ENCODE measurements at places on chromosomes 12 and 14. TPM values are rescaled to one million over a fixed set of nuclear protein-coding genes. Genes with fewer than 3 reads are reported as not detected.

Gene GLIPR1L2
- not detected for total RNA-seq

Gene DAO
- not detected for total RNA-seq

Gene TAS2R7
- not detected for total RNA-seq

Gene GSG1
- not detected for total RNA-seq

Gene TGM1
- 3.9 TPM for total RNA-seq

Gene BCL2L14
- total RNA-seq: not detected

- no peak overlapping the region for H3K4me3 ChIP-seq
- H3K36me3 ChIP-seq: no peaks in the 10 kb centered on the region
- H3K27ac ChIP-seq: no peak overlapping the region
- H3K27me3 ChIP-seq: no peaks in the 10 kb centered on the region
- peaks cover 6% of the 10 kb centered on the region for H3K4me1 ChIP-seq
Observed at GRCh38 chr12:19904819-19905218, 463.5 kb upstream of the PDE3A start.

DNA sequence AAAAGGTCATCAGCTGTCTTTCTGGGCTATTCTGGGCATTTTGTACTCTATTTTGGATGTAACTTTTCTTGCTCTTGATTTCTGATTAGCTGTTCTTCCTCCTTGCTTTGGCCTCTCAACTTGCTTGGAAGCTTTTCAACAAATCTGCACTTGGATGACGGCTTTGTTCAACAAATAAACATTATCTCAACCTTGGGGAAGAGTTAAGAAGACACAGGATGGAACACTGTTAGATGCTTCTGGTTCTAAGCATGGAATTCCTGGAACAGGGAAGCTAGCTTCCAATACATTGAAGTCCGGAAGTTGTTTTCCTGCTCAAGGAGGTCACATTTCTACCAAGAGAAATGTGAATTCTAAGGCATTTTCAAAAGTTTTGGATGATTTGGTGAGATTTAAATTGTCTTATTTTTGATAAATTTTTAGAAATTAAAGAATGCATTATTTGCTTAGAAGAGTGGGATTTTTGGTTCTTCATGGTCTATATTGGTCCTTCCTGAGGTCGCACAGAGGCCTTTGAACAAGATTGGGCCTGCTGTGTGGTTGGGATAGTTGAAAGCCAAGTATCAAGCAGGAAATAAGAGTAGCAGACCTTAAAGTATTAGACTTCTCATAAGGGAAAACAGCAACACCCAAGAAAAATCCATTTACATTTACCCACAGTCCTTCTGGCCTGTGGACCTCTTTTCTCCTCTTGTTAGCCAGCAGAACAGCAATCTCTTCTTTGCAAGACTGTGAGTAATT is 59.2 kb downstream of the PPFIBP1 start:
- H3K36me3 ChIP-seq: peaks cover 3% of the 10 kb centered on the region
- H3K27me3 ChIP-seq: no peaks in the 10 kb centered on the region
- no peak overlapping the region for H3K4me3 ChIP-seq
- peak; percentile 43 for DNase-seq
- H3K4me1 ChIP-seq: peaks cover 33% of the 10 kb centered on the region
- peak overlapping the region; percentile 8 for H3K27ac ChIP-seq

GRCh38 chr12:24728366-24728765 is 220.5 kb downstream of the BCAT1 start:
- H3K4me1 ChIP-seq: no peaks in the 10 kb centered on the region
- H3K27ac ChIP-seq: no peak overlapping the region
- H3K4me3 ChIP-seq: no peak overlapping the region

GRCh38 chr14:74502236-74503019 is 8.9 kb downstream of the ISCA2 start:
- no peak overlapping the region for H3K4me3 ChIP-seq
- H3K36me3 ChIP-seq: peaks cover 34% of the 10 kb centered on the region
- H3K27me3 ChIP-seq: no peaks in the 10 kb centered on the region
- no peaks in the 10 kb centered on the region for H3K4me1 ChIP-seq

GRCh38 chr12:95177201-95177768 is 40.0 kb downstream of the FGD6 start:
- peak; percentile 52 for DNase-seq
- no peaks in the 10 kb centered on the region for H3K27me3 ChIP-seq
- peaks cover 25% of the 10 kb centered on the region for H3K4me1 ChIP-seq
- H3K27ac ChIP-seq: peak overlapping the region; percentile 57
- H3K36me3 ChIP-seq: no peaks in the 10 kb centered on the region

- no peak overlapping the region for H3K27ac ChIP-seq
- no peak overlapping the region for H3K4me3 ChIP-seq
- H3K36me3 ChIP-seq: no peaks in the 10 kb centered on the region
- DNase-seq: no peak
- no peaks in the 10 kb centered on the region for H3K27me3 ChIP-seq
- H3K4me1 ChIP-seq: no peaks in the 10 kb centered on the region
Observed at GRCh38 chr14:93566065-93566693, 135.4 kb downstream of the UNC79 start.

DNA sequence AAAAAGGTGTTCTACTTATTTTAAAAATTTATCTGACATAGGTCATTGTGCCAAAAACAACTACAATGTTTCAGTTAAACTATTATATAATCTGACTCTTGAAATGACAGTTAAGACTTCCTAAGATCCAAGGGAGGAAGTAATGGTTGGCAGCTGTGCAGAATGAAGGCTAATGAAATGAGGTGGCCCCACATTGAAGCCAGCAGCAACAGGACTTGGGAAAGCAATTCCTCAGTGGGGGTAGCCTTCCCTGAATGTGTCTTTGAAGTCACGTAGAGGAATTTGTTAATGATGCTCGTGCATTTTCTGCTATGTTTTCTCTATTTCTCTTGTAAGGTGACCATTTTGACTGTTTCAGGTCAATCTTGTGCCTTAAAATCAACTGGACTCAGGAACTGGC is 162.4 kb upstream of the DAAM1 start:
- DNase-seq: no peak
- no peaks in the 10 kb centered on the region for H3K4me1 ChIP-seq
- no peak overlapping the region for H3K4me3 ChIP-seq
- H3K27me3 ChIP-seq: peaks cover 6% of the 10 kb centered on the region
- no peaks in the 10 kb centered on the region for H3K36me3 ChIP-seq

DNA sequence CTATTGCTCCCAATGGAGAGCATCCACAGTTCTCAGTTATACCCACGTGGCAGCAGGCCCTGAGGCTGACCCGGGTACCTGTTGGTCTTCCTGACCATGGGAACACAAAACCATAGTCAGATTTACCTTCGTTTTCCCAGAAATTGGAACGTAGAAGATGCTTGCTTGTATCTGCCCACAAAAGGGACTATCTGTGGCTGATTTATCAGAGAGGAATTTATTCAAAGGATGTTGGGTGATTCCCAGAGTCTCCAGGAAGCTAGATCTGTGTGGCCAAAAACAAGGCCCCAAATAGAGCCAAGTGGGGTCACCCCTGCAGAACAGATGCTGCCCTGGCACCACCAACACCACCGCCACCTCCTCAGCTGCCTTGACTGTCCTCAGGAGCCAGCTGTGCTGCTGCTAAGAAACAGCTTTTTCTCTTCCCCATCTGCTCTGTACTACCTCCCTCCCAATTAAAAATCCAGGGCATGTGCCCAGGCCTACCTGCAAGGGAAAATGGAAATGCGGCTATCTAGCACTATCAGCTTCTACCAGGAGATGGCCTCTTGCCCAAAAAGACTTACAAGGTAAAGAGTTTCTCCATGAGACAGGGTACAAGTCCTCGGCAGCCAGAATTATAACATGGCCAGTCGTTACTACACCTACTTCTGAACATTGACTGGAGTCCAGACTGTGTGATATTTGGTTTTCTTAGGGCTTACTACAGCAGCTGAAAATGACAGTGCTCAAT is 128.6 kb upstream of the PLEKHG7 start:
- no peaks in the 10 kb centered on the region for H3K36me3 ChIP-seq
- H3K4me1 ChIP-seq: no peaks in the 10 kb centered on the region
- H3K4me3 ChIP-seq: no peak overlapping the region
- peak; percentile 24 for DNase-seq
- no peaks in the 10 kb centered on the region for H3K27me3 ChIP-seq
- no peak overlapping the region for H3K27ac ChIP-seq
